Right renal pelvis (tissue), 4 donors: ENCODE measurements at places on chromosomes 4 and X. TPM values are rescaled to one million over a fixed set of nuclear protein-coding genes. Genes with fewer than 3 reads are reported as not detected.

GRCh38 chr4:142044271-142044670 is 407.9 kb downstream of the IL15 start:
- DNase-seq = no peak

- no peak for DNase-seq
Measured at GRCh38 chr4:6601661-6602250, 26.8 kb downstream of the MAN2B2 start.

The KCND1 gene
- 3.2 TPM for polyA plus RNA-seq

DNA sequence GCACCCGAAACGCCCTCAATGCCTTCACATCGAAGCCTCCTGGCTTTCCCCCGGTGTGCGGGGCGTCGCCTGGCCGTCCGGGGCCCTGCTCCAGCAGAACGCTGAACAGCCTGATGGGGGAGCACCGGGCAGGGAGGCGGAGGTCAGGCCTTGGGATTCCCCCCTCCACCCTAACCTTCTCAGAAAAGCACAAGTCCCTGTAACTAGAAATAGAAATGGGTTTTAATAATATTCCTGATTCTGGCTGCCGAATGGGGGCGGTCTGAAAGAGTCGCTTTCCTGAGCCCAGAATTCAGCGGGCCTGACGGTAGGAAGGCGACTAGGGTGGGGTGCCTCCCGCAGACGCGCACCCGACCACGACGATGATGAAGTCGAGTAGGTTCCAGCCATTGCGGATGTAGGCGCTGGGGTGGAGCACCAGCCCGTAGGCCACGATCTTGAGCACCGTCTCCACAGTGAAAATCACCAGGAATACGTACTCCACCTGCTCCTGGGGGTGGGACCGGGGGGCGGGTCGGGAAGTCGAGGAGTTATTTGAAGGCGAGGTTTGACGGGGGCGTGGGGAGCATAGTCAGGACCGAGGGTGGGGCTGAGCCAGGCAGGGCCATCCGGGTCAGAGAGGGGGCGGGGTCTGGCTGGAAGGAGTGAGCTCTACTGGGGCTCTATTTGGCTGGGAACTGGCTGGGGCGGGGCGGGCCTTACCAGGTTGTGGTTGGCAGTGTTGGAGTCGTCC is 2.5 kb downstream of the CACNA1F start:
- no peak for DNase-seq

DNA sequence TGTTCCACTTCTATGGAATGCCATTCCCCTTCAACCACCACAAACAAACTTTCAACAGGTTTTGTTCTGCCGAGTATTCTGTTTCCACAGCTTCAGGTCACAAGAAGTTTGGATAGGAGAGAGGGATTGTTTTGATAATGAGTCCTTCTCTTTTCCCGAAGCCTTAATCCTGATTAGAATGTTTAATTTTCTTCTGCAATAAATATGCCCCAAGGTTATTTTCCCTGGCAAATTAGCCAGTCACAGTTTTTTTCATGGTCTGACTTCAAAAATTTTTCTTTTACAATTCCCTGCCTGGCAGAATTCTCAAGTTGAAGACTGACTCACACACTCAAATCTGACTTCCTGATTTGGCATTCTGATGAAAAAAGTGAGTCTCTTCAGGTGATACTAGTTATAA is 33.1 kb upstream of the EDNRA start:
- DNase-seq = no peak
